ENCODE measurements at places on chromosomes 11 and 22.

- no peak for DNase-seq
Measured at GRCh38 chr11:19891022-19891421, 178.4 kb downstream of the NAV2 start.

DNA sequence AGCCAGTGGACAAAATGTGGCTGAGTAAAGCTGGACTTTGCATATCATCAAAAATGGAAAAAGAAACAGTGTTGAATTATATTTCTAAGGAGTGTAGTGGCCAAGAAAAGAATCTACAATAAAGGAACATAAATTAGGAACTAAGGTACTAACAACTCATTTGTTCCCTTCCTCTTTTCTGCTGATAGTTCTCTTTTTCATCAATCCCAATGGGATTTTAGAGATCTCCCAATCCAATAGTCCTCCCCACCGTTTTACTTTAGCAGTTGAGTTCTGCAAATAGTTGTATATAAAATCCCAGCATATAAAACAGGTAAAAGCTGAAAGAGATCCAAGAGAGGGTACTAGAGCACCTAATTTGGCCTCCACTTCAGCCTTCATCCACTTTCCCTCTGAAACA is 2.0 kb downstream of the PRCP start:
- DNase-seq = no peak

DNA sequence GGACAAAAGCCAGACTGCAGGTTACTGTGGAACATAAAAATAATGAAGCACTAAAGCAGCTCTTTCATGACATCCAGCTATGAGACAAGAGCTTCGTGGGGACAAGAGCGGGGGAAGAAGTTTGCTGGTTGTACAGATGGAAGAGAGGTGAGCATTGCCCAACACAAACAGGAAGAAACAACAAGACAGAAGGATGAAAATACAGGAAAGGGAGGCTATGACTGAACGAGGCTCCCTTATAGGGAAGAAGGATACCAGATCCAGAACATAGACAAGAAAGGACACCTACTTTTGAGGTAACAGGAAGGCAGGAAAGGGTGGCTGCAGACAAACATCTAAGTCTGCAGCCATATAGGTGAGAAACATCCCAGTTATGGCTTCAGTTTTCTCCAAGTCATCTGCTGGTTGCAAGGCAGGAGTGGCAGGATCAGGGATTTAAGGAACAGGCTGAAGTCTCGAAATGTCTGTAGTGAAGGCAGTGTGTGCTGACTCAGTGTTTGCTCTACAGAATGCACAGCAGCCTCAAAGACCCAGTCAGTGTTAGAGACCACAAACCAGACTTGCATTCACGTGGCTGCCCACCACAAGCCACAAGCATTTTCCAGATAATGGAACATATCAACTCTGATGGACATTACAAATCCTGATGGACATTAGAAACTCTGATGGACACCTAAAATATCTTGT is 1.9 kb downstream of the CLTCL1 start:
- DNase-seq = no peak

DNA sequence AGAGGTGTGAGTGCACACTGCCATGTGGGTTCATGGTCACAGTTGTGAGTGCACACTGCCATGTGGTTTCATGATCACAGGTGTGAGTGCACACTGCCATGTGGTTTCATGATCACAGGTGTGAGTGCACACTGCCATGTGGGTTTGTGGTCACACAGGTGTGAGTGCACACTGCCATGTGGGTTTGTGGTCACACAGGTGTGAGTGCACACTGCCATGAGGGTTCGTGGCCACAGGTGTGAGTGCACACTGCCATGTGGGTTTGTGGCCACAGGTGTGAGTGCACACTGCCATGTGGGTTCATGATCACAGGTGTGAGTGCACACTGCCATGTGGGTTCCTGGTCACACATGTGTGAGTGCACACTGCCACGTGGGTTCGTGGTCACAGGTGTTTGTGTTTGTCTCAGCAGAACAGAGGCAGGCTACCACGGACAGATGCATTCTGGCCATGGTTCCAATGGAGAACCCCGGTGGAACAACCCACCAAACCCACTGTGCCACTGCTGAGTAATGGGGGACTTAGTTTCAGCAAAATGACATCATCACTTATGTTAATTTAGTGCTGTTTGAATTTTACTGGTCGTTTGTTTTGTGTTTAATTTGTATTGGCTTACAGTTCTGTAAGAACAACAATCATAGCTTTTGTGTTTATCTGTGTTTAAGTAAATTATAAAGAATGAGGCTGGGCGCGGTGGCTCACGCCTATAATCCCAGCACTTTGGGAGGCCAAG is 57.2 kb downstream of the RPS6KA4 start:
- DNase-seq = no peak

DNA sequence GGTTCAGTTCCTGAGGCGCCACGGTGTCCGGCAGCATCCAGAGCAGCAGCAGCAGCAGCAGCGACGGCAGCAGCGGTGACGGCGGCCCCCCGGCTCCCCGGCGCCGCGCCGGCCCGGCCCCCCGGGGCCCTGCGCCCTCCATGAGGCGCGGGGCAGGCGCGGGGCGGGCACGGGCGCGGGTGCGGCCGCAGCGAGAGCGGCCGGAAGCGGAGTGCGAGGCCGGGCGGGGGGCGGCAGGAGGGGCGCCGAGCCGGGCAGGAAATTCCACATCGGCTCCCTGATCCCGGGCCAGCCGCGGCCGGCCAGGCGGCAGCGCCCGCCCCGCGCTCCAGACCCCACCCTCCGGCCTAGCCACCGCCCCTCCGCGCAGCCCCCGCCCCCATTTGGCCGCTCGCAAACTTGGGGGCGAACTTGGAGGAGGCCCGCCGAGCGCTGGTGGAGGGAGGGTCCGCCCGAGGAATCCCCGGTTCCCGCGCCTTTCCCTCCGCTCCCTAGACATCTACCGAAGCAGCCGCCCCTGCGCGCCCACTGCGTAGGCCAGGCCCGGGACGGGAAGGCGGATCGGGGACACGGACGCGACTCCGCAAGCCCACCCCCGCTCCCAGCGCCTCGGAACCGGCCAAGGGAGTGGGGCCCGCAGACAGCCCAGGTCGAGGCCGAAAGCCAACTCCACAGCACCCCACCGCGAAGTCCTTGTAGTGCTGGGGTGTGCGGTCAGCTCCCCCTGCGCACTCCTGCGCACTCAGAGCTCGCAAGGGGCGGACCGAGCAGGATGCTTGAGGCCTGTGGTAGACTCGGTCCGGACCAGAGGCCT is at the start of gene SCARF2:
Gene SCARF2 (minus strand): TSS at position 213 of the 814 bp plus-strand sequence. CDS start 71 bp downstream, at position 142.
- no peak for DNase-seq

GRCh38 chr11:121699801-121700200 is 247.0 kb upstream of the SORL1-AS1 start:
- DNase-seq = no peak

DNA sequence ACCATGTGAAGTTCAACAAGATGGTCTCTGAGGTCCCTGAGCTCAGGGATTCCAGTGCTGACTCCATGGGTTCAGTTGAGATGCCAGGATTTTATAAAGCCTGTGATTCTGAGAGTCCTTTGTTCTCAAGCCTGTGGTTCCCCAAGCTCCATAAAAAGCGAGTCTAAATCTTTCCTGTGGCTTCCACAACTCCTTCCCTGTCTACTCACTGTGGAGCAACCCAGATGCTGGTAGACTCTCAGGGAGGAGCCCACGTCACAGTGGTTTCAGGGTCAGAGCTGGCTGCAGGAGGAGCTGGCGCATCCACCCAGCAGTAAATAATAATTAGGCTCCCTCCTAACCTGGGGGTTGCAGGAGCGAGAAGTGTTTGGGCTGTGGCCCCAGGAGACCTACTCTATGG is 2.0 kb upstream of the RELT start:
- DNase-seq = no peak

DNA sequence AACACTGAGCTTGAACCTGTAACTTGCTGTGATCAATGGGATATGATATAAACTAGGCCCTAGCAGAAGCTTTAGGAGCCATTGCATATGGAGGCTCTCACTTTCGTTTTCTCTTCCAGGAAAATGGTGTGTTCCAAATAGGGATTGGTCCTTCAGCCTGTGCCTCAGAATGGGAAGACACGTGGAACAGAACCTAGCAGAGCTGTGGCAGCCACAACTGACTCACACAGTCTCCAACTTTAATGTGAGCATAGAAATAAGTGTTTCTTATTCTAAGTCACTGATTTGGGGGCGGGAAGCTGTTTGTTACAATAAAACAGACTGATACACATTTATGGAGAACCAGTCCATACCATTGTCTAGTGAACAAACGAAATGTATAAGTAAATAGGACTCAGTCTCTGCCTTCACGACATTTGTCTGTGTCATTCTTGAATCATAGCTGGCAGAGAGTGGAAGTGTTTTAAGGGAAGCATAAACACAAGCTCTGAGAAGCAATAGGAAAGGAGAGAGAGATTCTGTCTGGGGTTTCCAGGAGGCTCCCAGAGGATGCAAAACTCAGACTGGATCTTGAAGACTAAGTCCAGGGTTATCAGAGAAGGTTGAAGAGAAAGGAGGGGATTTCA is 97.3 kb downstream of the GALNT18 start:
- DNase-seq = no peak
